ENCODE measurements at places on chromosomes 7 and 10.
A peak's percentile ranks its signal among the peaks of the same experiment; 100 is the strongest.

GRCh38 chr10:75475460-75476182 lies 44.2 kb downstream of the LRMDA start:
- DNase-seq, result no peak

GRCh38 chr7:29626730-29627129 lies 63.1 kb downstream of the PRR15 start:
- DNase-seq, result no peak

GRCh38 chr7:92634924-92635519 lies 44.8 kb upstream of the FAM133B start:
- DNase-seq, result no peak

GRCh38 chr7:119711104-119711503 lies 561.9 kb upstream of the KCND2 start:
- DNase-seq, result no peak

DNA sequence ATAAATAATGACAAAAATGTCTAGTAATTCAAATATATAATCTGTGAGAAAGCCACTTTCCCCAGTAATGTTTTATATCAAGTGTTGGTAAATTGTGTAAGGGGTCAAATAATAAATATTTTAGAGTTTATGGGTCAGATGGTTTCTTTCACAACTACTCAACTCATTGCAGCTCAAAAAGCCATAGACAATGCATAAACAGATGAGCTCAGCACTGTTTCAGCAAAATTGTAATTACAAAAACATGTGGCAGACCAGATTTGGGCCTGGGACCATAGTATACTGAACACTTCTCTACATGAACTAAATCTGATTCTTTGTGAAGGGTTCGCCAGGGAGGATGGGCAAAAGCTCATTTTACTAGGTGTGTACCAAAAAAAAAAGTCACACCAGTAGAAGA lies 460.8 kb downstream of the NRG3 start:
- DNase-seq, result no peak

GRCh38 chr7:70006261-70006920 lies 408.1 kb downstream of the AUTS2 start:
- no peak for DNase-seq

DNA sequence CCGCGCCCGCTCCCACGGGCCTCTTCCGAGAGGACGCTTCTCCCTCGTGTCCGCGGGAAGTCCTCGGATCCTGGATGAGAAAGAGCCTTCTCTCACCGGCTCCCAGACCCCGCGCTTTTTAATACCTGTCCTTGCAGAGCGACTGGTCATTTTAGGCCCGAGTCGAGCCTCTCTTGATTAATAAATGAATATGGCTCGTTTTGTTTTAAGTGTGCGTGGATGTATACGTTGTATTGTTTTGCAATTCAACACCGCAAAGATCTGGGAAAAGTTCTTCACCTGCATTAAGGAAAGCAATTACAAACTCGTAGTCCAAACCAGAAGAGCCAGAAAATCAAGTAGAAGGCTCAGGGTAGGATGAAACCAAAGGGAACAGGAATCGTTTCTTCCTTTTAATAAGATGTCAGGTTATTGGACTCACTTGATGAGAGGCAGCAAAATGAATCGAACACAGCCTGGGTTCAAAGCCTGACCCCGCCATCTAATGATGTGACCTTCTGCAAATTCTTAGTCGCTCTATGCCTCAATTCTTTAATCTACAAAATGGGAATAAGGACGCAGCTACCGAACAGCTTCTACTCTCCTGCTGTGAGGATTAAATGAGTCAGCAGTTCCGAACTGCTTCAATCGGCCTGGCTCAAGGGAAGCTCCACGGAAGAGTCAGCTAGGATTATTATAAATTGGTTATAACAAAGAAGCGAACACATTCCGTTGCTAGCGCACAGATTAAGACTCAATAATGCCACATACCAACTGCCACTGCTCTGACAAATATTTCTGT lies 277.8 kb upstream of the NEBL start:
- peak; percentile 46 for DNase-seq

GRCh38 chr7:77235276-77235675 lies 35.7 kb upstream of the FGL2 start:
- DNase-seq, result no peak

DNA sequence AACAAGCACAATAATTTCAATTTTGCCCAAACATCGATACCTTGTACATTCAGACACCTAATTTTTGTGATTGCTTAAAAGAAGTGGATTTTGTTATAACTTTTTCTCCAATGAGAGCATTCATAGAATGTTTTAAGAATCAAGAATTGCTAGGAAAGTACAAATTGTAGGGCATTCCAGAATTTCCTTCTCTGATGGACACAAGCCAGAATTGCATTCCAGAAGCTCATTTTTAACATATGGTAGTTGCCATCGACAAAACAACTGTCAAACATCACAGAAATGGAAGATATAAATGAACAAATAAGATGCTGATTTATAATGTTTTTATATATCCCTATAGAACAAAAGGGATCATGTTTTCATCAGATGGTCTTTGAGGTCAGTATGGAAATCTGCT lies 258.4 kb upstream of the NPVF start:
- DNase-seq, result no peak

DNA sequence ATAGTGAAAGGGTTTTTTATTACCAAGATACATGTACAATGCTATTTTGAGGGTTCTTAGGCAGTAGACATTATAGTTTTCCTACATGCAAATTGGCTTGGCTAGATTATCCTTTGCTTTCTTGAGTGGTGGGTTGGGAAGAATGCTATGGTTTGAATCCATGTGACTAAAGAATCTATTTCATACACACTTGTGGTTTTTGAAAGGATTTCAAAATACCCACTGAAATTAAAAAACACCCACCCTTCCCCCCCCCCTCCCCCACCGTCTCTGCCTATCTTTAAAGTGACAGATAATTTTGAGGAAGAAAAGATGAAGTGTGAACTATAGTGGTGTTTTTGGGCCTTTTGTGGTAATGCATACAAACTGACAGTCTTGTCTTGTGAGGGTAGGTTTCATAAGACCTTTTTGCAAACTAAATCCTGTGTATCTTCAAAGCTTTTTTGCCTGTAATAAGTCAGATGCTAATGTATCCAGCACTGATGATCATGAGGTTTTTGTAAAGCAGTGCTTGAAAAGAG lies 90.9 kb downstream of the TPST1 start:
- no peak for DNase-seq

DNA sequence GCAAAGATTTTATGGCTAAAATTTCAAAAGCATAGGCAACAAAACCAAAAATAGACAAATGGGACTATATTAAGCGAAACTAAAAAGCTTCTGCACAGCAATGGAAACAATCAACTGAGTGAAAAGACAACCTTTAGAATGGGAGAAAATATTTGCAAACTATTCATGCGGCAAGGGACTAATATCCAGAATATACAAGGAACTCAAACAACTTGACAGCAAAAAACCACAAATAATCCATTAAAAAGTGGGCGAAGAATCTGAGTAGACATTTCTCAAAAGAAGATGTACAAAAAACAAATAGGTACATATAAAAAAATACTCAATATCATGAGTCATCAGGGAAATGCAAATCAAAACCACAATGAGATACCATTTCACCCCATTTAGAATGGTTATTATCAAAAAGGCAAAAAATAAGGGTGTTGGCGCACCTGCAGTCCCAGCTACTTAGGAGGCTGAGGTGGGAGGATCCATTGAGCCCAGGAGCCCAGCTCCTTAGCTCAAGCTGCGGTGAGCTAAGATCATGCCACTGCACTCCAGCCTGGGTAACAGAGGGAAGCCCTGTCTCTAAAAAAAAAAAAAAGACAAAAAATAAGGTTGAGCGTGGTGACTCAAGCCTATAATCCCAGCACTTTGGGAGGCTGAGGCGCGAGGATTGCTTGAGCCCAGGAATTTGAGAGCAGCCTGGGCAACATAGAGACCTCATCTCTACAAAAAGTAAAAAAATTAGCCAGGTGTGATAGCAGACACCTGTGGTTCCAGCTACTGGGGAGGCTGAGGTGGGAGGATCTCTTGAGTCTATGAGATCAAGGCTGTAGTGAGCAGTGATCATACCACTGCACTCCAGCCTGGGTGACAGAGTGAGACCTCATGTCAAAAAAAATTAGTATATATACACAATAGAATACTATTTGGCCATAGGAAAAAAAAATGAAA lies 4.2 kb upstream of the CCM2 start:
- DNase-seq, result no peak

GRCh38 chr7:26337232-26337865 lies 45.7 kb downstream of the SNX10 start:
- DNase-seq, result no peak

DNA sequence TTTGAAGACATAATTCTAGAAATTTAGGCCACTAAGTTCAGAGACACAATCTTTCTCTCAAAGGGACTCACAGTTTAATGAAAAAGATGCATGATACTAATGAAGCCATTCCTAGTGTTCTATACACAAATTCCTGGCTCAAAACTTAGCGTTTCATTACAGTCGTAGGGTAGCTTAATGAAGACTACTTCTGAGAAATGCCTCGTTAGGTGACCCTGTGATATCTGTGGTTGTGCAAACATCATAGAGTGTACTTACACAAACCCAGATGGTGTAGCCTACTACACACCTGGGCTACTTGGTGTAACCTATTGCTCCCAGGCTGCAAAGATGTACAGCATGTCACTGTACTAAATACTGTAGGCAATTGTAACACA lies 488 bp upstream of the CHCHD3 start:
- DNase-seq, result no peak

- no peak for DNase-seq
Measured at GRCh38 chr7:64892116-64892515, 11.0 kb upstream of the ZNF273 start.

GRCh38 chr10:120209124-120209762 lies 247.8 kb upstream of the PLPP4 start:
- DNase-seq, result no peak

- DNase-seq, result no peak
Measured at GRCh38 chr7:84136336-84136735, 58.3 kb downstream of the SEMA3A start.

DNA sequence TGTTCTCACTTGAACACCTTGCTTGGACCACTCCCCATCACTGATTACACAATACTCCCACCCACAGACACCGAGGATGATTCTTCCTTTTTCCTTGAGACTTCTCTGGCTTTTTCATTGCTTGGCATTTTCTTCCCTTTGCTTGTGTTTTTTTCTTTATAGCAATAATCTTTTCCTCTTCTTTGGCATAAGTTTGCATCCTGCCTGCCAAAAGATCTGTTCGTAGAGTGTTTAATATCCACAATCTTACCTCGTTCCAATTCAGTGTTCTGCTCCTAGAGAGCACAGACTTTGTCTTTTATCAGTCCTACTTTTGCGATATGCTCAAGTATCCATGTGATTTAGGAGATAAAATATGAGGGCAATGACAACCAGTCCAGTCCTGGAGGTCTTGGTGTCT lies 303.3 kb upstream of the CDC14C start:
- DNase-seq, result no peak

- DNase-seq, result no peak
Measured at GRCh38 chr10:71717551-71717951, 2.0 kb downstream of the C10orf105 start.

DNA sequence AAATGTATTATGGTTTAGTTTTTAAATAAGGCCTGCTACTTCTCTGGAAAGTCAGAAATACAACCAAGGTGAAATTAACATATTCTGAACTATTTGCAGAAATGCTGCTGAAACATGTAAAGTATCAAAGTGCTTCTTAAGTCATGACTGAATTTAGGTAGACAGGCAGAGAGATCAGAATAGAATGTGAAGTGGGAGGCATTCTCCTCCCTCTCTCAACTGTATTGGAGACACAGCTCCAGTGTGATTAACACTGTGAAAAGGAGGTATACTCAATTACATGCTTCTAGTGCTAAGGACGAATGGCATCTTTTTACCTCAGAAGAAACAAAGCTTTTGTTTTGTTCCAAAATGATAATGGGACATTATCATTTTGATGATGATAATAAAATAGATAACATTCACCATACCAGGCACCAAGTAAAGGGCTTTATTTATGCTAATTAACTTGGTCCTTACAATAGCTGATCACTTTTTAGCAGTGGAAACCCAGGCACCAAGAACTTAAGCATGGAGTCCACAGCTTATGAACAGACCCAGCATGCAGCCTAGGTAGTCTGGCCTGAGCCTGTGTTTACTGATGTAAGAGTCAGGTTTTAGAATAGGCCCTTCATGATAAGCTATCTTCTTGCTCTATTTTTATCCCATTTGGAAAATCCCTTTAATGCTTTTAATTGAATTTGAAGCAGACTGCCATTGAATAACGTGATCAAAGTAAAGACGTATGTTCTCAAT lies 26.0 kb downstream of the PPP1R9A start:
- DNase-seq, result no peak

GRCh38 chr10:78642269-78642816 lies 426.4 kb upstream of the ZMIZ1 start:
- DNase-seq, result no peak

GRCh38 chr10:78579576-78579975 lies 489.2 kb upstream of the ZMIZ1 start:
- no peak for DNase-seq

- no peak for DNase-seq
Measured at GRCh38 chr10:15588635-15589508, 130.8 kb downstream of the ITGA8 start.

DNA sequence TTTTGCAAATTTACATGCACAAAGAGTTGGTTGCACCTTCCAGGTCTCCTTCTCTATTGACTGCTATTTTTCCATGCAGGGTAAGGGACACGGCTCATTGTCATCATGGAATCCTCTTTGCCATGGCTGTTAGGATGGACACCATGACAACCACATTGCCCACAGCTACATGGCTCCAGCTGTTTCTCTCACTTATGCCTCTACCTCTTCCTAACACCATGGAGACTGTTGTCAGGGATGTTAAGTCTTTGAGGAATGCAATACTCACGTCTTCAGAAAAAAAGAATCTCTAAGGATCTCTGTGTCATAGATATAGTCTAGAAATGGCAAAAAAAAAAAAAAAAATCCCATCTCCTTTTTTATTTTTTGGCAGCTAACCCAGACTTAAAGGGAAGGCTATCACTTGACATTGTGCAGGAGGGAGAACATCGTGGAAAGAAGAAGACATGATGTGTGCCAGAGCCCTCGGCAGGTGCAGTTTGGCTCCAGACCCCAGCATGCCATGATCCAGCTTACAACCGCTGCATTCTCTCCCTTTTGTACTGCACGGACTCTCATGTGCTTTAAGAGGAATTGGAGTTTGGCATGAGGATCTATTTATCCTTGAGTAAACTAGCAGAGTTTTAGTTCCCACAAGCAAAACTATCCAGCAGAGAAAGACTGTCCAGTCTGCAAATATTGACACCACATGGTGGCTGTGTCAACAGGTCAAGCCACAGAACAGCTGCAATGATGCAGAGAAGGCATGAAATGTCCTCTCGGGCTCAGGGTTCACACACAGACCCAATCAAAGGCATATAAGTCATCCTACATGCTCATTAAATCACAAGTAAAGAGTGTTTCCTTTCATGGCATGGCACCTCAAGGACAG lies 70.8 kb downstream of the FRMD4A start:
- DNase-seq, result no peak
